Nucleus accumbens (tissue), 56 donors: ENCODE measurements at places on chromosomes 13 and 19.

DNA sequence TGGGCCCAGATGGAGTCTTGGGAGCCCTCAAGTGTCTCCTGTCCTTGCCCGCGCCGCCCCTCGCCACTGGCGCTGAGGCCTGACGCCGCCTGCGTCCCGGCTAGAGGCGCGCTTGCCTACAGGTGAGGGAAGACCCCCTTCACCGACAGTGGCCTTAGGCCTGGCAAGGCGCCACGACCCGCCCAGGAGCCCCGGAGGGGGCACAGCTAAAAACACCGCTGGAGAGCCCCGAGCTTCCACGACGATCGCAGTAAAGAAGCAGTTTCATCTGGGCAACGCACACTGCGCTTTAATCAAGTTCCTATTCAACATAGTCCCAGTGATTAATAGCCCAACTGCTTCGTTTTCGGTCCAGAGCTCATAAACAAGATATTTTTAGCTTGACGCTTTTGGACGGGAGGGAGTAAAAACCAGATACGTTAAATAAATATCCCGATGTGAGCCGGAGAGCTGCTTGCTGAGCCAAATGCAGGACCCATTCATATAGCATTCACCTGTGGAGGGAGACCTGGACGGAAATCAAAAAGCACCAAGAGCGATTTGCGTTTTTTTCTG lies 1.5 kb upstream of the CEBPA start:
- DNase-seq, result no peak

DNA sequence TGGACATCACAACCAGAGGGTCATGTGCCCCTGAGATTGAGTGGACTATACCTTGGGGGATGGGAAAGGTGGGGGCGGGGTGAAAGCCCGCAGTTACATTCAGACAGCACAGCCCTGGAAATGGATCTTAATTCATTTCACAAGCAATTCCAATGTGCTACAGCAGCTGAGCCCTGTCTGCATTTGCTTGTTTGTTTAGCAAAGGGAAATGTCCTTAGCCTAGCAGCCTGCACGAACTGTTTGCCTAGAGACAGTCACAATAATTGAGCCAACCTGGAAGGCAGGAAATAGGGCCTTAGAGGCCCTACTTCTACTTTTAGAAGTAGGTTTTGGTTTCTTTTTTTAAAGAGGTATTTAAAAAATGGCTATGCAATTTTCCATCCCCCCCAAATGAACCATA lies 177.3 kb upstream of the KL start:
- no peak for DNase-seq

GRCh38 chr19:40687525-40688016 lies 2.9 kb downstream of the NUMBL start:
- DNase-seq, result no peak

DNA sequence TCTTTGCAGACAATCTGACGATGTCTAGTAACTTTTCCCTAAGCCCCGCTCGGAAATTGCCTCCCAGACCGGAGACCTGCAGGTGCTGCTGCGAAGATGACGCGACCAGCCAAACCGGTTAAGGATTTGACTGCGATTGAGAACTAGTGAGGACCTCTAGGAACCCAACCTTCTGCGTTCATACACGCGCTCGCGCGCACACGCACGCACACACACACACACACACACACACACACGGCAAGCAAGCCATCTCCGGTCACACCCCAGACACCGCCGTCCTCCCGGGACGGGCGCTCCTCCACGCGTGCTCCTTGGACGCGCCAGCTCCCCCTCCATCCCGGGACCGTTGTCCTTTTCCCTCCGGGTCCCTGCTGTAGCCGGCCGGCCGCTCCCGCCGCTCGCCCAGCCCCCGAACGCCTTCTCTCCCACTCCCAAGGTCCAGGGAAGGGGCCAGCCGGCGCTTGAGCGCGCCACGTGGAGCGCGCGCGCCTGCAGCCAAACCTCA lies 1.2 kb downstream of the TBC1D4 start:
- peak; percentile 16 for DNase-seq

GRCh38 chr13:65825039-65825438 lies 1405.1 kb downstream of the PCDH9 start:
- DNase-seq, result no peak

DNA sequence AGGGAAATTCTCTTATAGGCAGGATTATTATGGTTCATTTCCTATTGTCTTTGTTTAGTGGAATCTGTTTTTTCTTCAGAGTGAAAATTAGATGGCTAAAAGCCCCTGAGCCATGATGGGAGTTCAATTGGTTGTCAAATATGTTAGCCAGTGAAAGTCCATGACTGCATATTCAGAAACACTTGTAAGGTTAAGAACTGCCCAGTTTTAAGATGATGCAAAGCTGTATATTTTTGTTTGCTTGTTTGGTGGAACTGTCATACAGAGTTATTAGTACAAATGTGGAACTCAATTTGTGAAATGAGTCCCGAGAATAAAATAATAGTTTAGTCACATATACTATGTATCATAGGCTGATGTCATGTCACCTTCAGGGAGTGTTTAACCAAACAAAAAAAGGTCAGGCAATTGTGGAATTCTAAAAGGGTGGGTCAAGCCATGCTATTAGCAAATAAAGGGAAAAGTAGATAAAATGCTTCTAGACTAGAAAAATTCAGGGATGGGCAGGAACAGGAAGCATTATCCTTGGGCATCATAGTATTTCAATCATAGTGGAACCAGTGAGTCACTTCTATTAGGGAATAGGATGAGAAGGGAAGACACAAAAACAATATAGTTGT lies 248.3 kb upstream of the SLITRK1 start:
- no peak for DNase-seq

GRCh38 chr19:37902668-37903067 lies 3.7 kb downstream of the WDR87 start:
- peak; percentile 52 for DNase-seq

DNA sequence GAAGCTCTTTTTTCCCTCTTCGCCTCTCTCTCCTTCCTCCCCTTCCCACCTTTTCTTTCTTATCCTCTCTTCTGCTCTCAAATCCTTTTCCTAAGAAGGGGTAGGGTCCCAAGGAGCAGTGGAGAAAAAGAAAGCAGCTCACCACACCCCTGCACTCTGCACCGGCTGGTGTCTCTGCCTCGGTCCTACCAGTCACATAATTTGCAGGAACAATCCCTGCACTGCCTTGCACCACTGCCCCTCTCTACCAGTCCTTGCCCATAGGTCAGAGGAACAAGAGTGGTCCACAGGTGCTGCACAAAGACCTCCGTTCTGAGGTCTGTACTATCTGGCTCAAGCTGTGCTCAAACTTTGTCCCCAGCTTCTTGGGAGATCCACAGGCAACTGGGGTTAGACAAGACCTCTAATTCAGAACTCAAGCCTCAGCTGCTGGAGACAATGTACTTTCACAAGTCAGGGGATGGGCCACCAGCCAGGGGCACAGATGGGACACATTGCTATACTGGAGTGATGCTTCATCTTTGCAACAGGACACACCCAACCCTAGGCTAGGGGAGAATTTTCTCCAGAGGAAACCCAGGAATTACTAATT lies 125.4 kb upstream of the ZNF507 start:
- DNase-seq, result no peak

GRCh38 chr19:14848822-14849221 lies at the start of gene OR7A10:
TSS of gene OR7A10 (minus strand) at chr19:14848922. CDS start at chr19:14841877, 7,045 bp downstream.
- no peak for DNase-seq

DNA sequence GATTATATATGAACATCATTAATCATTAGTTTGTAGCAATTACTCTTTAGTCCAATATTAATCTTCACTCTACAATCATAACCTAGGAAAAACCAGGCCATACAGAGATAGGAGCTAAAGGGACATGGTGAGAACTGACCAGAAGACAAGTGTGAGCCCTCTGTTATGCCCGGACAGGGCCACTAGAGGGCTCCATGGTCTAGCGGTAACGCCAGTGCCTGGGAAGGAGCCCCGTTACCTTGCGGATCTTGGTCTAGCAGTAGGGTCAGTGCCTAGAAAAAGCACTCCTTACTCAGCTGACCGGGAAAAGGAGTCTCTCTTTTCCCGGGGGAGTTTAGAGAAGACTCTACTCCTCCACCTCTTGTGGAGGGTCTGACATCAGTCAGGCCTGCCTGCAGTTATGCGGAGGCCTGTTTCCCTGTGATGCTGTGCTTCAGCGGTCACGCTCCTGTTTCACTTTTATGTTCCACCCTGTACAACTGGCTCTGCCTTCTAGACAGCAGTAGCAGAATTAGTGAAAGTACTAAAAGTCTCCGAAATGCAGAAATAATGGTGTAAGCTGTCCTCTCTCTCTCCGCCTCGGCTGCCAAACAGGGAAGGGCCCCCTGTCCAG lies 13.8 kb downstream of the OR7D4 start:
- DNase-seq, result peak; percentile 47

- DNase-seq, result no peak
Observed at GRCh38 chr19:52748336-52748950, 13.6 kb upstream of the ZNF611 start.

DNA sequence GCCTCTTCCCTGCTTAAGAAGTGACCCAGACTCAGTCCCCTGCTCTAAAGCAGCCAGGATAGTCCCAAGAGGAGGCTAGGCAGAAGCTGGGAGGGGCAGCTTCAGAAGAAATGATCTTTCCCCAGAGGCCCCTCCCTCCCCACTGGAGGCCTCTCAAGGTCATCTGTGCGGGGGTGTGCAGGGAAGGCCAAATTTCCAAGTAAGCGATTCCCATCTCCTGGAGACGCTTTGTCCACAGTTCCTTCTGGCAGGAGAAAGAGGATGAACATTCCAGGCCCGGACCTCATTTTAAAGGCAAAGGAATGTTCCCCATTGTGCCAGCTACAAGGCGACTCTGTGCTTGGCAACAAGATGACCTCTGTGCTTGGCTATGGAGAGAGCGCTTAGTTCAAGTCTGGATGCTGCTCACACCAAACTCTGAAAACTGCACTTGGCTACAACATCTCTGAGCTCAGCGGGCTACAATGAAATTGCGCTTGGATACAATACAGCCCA lies 23.5 kb downstream of the COL5A3 start:
- DNase-seq, result peak; percentile 45

DNA sequence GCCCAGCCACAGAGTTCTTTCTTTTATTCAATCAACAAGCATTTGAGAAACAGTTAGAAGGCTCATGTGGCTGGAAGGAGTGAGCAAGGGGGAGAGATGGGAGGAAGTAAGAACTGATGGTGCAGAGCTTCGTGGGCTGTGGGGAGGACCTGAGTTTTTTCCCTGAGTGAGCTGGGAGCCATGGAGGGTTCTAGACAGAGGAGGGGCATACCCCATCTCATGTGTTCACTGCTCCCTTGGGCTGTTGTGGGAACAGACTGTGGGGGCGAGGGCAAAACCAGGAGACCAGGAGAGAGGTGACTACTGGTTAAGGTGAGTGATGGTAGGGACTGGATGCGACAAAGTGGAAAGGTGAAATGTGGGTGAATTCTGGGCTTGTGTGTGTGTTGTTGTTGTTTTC lies 2.4 kb upstream of the PKN1 start:
- no peak for DNase-seq

GRCh38 chr13:112104881-112105234 lies 37.9 kb downstream of the SOX1 start:
- no peak for DNase-seq

- DNase-seq, result no peak
Observed at GRCh38 chr13:28531077-28531844, 36.3 kb upstream of the FLT1 start.

DNA sequence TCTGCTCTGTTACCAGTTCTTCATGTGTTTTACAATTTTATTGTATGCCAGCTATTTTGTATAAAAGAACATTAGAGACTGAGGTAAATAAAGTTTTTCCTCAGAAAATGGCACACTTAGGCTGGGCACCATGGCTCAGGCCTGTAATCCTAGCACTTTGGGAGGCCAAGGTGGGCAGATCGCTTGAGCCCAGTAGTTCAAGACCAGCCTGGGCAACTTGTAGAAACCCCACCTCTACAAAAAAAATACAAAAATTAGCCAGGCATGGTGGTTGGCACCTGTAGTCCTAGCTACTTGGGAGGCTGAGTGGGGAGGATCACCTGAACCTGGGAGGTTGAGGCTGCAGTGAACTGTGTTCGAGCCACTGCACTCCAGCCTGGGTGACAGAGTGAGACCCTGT lies 32.0 kb downstream of the CCDC8 start:
- no peak for DNase-seq

DNA sequence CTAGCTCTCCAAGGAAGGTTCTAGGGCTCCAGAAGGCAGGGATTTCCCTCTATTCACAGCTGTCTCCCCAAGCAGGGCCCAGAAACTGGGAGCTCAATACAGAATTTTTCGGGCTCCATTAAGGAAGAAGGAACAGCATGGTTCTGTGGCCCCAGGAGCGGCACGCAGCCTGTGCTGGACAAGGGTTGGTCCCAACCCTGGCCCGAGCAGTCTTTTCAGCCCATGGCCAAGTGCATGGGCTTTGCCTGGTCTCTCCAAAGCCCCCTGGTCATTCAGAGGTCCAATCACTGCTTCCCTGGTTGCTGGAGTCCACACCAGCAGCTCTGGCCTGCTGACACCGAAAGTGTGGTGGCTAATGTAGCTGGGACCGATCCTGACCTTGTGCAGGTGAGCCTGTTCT lies 6.6 kb upstream of the PRKD2 start:
- DNase-seq, result no peak

DNA sequence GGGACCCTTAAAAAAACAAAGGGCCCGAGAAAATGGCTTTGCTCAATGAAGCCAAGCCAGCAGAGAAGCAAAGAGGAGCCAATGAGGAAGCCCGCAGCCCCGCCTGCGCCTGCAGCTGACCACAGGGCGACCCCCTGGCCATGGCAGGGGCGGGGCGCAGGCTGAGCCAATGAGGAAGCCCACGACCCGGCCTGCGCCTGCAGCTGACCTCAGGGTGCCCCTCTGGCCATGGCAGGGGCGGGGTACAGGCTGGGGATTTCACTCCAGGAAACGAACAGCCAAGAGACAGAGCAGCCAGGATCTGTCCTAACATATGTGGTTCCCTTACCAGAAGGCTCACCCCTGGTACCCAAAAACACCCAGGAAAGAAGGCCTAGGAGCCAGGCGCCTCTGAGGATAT lies 101.4 kb downstream of the STK24 start:
- DNase-seq, result no peak

GRCh38 chr13:108878732-108879131 lies 249.3 kb downstream of the MYO16 start:
- no peak for DNase-seq

- DNase-seq, result peak; percentile 65
Observed at GRCh38 chr13:43448605-43449336, 338.0 kb downstream of the ENOX1 start.

- no peak for DNase-seq
Observed at GRCh38 chr13:102774214-102774568, 605 bp upstream of the TEX30 start.

DNA sequence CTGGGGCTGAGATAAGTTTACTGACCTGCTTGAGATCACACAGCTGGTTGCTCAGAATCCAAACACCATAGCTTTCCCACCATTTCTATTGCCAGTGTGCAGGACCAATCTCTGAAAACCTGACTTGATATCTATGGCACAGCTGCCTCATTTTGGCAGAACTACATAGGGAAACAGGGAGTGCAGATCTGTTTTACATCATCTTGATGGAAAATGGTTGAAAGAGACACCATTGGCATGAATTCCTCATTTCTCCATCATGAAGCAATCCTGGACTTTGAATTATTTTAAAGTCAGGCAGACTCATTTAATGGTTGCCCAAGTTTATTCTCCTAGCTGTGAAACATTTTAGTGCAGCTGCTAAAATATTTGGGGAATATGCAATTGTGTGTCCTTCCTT lies 1628.2 kb upstream of the SLC10A2 start:
- DNase-seq, result no peak
